Fibroblast of skin of right quadriceps (primary cell): ENCODE measurements at places on chromosomes 12 and 14.
A peak's percentile ranks its signal among the peaks of the same experiment; 100 is the strongest.

GRCh38 chr12:40078266-40078665 lies 27.6 kb downstream of the SLC2A13 start:
- DNase-seq = peak; percentile 38

GRCh38 chr12:111181143-111181726 lies 187.7 kb downstream of the PHETA1 start:
- peak; percentile 54 for DNase-seq

DNA sequence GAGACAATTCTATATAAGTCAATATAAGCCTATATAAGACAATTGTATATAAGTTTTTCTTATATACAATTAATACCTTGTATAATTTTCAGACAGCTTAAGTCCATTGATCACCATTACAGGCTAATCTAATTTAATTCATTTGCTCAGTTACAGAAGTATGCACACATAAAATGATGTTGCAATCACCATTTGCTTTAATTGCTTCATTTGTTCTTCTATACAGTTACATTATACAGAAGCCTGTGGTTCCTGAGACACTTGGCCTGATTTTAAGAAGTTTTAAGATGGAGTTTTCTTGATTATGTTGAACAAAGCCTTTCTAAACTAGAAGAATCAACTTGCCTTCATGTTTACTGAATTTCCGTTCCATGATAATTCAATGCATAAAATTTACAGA lies 314.6 kb upstream of the PDE3A start:
- DNase-seq = no peak

- DNase-seq = no peak
These were observed 8.4 kb upstream of the EP400 start for GRCh38 chr12:131941116-131941986.

DNA sequence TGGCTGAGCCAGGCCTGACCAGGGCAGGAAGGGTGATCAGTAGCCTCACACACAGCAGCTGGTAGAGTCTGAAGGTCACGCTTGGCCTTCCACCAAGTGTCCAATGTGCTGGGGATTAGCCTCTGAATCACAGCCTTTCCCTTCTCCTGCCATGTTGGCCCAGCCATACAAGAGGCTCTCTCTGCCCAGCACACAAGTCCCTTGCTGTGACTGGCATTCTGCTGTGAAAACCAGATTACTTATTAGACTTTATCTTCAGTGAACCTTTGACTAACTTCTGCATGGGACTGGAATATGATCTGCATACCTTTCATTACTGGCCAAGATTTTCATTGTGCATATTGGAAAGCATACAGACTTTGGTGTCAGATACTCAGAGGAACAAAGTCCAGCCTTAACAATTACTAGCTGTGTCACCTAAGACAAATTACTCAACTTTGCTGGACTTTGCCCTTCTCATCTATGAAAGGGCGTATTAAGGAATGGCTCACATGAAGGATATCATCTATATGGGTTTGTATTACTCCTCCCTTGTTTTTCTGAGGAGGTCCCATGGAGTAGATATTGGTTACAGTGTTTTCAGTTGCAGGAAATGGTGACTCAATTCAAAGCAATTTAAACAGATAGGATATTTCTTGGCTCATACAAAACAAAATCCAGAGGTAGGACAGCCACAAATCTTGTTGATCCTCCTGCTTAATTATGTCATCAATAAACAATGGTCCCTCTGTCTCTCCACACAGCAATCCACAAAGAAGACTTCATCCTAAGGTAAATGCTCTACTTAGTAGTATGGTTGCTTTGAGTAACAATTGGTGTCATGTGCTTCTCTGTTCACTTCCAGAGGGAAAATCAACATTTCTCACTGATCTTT lies 99.6 kb downstream of the DYRK2 start:
- peak; percentile 68 for DNase-seq

DNA sequence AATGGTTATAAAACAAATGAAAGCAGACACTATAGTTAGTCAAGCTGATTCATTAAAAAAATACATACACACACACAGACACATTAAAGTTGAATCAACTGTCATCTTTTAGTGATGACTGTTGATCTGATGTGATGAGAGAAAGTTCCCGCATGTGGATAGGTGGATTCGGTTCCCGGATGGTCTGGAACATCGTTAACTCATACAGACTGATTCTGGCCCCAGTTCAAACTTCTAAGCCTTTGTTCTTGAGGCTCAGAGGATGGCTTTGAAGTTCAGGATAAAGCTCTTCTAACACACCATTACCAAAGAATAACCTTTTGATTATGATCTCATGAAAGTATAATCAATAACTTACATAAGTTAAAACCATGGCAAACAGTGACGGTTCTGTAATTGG lies 27.5 kb downstream of the WIF1 start:
- DNase-seq = peak; percentile 39

DNA sequence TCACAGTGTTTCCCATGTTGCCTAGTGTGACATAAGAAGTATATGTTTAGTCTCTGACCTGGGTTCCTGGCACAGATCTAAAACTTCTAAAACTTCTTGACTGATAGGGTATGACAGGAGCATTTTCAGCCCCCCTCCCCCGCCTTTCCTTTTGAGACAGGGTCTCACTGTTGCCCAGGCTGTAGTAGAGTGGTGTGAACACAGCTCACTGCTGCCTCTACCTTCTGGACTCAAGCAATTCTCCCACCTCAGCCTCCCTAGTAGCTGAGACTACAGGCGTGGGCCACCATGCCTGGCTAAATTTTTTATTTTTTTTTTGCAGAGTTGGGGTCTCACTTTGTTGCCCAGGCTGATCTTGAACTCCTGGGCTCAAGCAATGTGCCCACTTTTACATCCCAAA lies 421.1 kb upstream of the RGS6 start:
- no peak for DNase-seq

DNA sequence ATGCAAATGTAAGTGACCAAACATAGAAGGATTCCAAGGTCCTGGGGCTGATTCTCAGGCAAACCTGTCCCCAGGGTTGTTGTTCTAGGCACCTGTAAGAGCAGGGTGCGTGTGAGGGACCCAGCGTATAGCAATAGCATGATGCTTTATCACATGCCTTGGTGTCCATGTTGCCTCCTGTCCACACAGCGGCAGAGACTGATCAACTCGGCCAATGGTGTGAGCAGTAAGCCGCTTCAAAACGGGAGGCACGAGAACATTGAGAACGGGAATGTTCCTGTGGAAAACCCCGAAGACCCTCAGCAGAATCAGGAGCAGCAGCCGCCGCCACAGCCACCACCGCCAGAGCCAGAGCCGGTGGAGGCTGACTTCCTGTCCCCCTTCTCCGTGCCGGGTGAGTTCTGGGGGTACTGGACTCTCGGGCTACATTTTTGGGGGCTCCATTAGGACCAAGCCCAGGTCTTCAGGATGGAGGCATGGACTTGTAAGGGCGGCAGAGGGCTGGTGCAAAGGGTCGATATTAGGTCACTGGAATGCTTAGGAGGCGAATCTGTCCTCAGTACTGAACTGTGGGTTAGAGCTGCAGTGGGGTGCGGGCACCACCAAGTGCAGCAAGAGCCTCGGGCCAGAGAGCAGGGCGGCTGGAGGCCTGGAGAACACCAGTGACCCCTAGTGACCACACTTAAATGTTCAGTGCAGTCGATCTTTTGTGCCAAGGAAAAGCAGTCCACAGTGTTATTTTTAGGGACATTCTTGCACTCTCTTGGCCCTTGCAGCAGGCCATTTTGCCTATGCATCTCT lies 57.2 kb upstream of the RIN3 start:
- peak; percentile 56 for DNase-seq

DNA sequence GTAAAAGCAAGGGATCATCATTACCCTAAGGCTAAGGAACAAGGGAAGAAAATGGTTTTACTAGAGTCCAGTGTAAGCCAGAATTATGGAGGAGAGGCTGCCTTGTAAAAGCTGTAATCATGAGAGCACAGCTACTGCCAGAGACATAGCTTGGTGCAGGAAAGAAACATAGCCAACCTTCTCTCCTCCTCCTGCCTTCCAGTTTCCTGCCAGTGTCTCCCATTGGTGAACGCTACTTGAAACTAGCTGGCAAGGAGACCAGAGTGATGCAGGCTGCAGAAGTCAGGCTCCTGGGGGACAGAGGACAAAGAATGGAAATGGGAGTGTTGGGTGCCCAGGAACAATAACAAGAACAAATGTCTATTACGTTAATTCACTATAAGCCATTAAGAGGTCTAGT lies 158.5 kb downstream of the NELL2 start:
- no peak for DNase-seq

- DNase-seq = peak; percentile 20
These were observed 774.7 kb downstream of the TMTC2 start for GRCh38 chr12:83461336-83461935.

DNA sequence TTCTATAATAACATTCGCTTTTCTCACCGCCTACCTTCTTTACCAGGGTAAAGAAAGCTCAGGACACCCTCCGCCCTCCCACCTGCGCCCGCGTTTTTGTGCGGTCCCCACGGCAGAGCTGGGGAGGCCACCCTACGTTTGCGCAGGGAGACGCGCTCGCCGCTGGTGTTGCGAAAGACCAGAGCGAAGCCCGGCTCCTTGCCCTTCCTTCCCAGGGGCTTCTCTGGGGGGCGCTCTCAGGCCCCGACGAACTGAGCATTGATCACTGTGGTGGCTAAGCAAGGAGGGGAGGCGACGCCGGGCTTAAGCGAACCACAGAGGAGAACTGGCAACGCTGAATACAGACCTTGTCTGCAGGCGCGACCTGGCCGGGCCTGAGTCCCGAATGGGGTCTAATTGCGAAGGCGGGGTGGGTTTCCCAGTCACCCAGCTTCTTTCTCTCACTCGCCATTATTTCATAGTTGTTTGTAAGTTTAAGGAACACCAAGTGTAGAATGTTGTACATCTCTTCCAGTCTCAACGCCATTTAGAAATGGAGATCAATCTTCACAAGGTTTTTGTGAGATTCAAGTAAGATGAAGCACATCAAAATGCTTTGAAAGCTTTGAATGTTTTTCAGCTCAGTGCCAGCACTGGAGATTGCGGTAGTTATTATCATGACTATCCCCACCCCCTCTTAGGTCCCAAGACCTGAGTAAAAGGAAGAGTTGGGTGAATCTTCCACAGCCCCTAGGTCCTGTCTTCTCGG lies 1.7 kb upstream of the NKX2-1 start:
- no peak for DNase-seq

GRCh38 chr12:80837342-80837978 lies 100.3 kb downstream of the LIN7A start:
- DNase-seq = peak; percentile 71
